ENCODE measurements at places on chromosomes 16 and 17.

GRCh38 chr17:19502517-19502916 is 31.1 kb upstream of the SLC47A1 start:
- peak; percentile 72 for DNase-seq

- DNase-seq, result peak; percentile 63
Observed at GRCh38 chr17:81142301-81143199, 22.8 kb upstream of the PVALEF start.

- no peak for DNase-seq
Observed at GRCh38 chr16:2856061-2856670, 1.8 kb downstream of the PRSS22 start.

GRCh38 chr17:60352569-60352968 is 39.4 kb downstream of the USP32 start:
- no peak for DNase-seq

DNA sequence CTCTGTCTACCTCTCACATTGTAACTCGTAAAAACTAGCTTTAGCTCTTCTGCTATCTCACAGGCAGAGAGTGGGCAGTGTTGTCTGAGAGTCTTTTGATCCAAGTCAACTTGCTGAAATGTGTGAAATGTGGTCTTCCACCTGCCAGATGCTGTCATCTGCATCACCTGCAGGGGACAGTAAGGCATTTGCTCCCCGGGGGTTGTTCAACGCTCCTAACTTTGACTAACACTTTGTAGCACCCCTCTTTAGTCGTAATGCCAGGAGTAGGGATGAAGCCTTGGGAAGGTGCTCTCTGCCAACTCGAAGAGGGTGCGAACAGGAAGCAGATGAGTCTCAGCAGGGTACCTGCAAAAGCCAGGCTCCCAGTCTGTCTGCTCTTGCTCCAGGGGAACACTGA is 36.1 kb downstream of the SNX11 start:
- no peak for DNase-seq

- DNase-seq, result no peak
Observed at GRCh38 chr17:32267690-32268205, 2.1 kb downstream of the RHBDL3 start.
